NCI-H748 treated with DMSO at 0.1 percent for 48 hours (cell line): ENCODE measurements at places on chromosomes 5 and 9.
A peak's percentile ranks its signal among the peaks of the same experiment; 100 is the strongest.

DNA sequence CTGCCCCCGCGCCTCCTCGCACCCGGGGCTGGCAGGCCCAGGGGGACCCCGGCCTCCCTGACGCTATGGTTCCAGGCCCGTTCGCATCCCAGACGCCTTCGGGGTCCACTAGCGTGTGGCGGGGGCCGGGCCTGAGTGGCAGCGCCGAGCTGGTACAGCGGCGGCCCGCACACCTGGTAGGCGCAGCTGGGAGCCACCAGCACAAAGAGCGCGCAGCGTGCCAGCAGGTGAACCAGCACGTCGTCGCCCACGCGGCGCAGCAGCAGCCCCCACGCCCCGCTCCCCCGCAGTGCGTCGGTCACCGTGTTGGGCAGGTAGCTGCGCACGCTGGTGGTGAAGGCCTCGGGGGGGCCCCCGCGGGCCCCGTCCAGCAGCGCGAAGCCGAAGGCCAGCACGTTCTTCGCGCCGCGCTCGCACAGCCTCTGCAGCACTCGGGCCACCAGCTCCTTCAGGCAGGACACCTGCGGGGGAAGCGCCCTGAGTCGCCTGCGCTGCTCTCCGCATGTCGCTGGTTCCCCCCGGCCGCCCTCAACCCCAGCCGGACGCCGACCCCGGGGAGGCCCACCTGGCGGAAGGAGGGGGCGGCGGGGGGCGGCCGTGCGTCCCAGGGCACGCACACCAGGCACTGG, 548 bp downstream of the TERT start:
- DNase-seq: no peak

DNA sequence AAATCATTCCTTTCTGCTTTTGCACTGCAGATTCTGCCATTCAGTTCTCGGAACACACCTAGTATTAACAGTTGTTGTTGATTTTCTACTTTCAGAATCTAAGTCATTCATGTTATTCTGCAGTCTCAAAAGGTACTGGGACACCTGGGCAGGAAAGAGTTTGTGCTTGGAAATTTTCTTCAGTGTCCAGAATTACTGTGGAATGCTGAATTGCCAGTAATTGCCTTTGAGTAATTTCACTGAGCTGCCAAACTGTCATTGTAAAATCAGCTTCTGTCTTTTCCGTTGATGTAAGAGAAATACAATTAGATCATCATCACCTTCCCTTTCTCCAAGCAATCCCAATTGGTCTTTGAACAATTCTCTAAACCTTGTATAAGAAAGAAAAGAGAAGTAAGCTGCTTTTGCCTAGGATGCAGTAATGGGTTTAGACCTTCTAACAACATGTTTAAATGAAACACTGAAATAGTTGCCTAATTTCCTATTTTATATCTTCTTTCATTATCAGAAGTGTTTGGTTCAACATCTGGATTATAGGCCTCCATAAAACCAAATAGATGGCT, 75.7 kb upstream of the TGFBR1 start:
- DNase-seq: no peak

DNA sequence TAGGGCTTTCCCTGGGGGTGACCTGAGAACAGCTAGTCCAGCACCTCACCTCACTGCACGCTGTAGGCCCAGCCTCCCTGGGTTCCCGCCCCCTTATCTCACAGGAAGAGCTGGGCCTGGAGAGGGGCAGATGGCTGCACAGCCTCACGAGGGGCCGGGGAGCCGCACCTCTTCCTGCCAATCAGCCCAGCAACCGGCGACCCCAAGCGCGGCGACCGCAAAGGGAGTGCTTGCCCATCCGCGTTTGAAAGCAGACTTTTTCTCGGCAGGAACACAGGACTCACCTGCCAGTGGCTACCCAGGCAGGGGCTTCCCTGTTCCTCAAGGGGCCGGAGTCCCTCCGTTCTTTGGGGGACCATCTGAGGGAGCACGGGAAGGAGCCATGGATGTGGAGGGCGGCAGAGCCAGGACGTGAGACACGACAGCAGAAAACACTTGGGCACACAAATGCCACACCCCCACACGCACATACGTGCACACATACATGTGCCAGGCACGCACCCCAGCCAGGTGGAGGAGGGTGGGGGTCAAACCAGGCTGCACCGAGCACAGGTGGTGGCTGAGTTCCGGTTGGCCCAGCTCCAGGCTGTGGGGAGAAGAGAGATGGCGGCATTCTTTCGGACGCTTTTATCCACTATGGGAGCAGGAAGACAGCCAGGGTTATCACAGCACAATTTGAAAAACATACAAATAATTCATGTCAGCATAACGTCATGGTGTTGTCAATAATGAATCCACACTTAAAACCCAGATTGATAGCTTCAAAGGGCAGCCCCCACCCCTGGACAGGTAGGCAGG, 11.3 kb downstream of the TMEM250 start:
- no peak for DNase-seq

- DNase-seq: no peak
Measured at GRCh38 chr9:75109210-75109839, 21.0 kb downstream of the OSTF1 start.

- no peak for DNase-seq
Measured at GRCh38 chr9:82993856-82994605, 68.9 kb downstream of the RASEF start.

- DNase-seq: no peak
Measured at GRCh38 chr5:136061630-136062365, 33.0 kb downstream of the TGFBI start.

DNA sequence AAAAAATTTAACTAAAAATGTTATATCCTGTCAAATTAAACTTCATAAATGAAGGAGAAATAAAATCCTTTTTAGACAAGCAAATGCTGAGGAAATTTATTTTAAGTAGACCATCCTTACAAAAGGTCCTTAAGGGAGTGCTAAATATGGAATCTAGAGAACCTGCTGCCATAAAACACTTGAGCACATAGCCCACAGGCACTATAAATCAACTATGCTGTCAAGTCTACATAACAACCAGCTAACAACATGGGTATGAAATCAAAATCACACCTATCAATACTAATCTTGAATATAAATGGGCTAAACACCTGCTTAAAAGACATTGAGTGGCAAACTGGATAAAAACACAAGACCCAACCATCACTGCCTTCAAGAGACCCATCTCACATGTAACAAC, 15.1 kb upstream of the PRSS3 start:
- no peak for DNase-seq

DNA sequence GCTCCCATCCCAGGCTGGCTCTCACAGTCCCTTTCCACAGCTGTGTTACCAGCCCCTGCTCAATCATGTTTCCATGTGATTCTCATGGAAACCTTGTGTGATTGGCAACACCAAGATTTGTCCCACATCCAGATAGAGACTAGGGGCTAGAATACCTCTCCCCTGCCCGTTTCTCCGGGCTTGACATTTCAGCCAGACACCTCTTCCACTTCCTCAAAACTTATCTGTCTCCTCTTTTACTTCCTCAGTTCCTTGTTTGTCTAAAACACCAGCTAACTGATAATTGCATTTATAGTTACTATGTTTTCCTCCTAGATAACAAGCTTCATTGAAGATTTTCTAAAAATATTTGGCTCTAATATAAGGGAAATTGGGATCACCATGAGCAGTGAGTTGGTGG, 16.6 kb upstream of the KCNMB1 start:
- no peak for DNase-seq

GRCh38 chr9:107465467-107466451, 23.8 kb downstream of the KLF4 start:
- DNase-seq: no peak

DNA sequence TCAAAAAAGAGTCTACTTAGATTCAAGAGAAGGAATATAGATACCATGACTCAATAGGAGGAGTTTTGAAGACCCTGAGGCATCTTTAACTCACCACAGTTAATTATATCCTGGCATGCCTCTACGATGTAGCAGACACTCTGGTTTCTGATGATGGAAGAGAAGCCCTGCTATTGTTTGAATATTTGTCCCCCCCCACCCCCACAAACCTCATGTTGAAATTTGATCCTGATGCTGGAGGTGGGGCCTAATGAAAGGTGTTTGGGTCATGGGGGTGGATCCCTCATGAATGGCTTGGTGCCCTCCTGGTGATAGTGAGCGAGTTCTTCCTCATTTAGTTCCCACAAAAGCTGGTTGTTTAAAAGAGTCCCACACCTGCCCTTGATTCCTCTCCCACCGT, 147.9 kb upstream of the TBCA start:
- DNase-seq: peak; percentile 73

GRCh38 chr5:96963267-96963666, 27.4 kb downstream of the LNPEP start:
- DNase-seq: no peak

DNA sequence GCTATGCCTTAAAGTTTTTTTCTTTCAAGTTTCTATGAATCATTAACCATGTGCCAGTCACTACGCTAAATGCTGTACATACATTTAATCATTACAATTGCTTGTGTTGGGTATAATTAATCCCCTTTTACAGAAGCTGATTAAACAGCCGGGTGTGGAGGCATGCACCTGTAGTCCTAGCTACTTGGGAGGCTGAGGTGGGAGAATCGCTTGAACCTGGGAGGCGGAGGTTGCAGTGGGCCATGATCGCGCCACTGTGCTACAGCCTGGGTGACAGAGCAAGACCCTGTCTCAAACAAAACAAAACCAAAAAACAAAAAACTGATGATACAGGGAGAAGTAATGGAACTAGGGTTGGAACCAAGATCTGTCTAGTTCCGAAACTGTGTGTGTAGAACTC, 1.2 kb upstream of the UBE2R2 start:
- DNase-seq: no peak

DNA sequence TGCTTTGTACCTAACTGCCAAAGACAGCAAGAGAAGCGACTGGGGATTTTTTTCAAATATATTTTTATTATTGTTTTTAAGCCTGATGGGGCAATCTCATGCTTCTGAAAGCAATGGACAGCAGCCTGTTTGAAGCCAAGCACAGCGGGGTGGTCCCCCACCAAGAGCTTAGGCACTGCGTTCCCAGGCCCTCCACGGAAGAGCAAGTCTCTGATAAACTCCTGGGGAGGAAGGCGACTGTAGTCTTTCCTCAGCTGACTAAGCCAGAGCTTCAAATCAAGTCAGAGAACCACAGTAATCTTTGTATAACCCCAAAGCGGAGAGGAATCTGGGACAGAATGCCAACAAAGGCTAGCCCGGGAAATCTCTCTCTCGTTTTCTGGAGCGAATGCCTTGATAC, 54.4 kb downstream of the ARSB start:
- no peak for DNase-seq

GRCh38 chr5:123450640-123451039, 27.4 kb upstream of the CEP120 start:
- DNase-seq: peak; percentile 84

DNA sequence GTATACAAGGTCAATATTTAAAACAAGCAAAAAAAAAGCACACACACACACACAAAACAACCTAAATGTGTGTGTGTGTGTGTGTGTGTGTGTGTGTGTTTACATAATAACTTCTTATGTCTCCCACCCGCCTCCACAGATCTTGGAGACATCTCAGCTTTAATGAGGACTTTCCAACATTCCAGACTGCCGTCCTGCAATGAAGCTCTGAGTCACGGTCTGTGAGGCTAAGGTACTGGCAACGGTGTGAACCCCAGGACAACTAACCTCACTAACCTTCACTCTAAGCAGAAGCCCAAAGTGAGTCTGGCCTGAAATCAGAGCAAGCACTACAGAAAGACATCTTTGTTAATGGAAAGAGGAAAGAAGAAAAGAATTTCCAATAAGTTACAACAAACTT, 22.3 kb downstream of the ZNF474 start:
- DNase-seq: no peak

GRCh38 chr9:124283228-124283814, 25.6 kb downstream of the NEK6 start:
- DNase-seq: no peak

DNA sequence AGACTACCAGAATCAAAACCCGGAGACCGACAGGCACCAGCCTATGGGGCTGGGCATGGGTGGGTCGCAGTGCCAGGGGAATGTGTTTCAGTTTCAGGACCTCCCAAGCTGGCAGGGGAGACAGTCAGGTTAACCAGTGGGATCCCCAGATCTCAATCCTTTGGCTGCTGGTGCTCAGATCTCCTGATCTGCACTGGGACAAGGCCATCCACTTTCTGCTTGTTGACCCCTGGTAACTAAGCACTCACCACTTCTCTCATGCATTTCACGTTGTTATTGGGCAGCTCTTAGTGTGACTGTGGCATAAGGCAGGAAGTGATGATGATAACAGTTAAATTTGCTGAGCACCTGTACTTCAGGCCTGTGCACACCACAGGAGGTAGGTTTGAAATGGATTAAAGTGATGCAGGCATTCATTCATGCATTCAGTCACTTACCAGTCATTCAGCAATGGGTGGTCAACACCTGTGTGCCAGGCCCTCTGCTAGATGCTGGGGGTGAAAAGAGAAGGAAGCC, 42.1 kb upstream of the STXBP1 start:
- peak; percentile 61 for DNase-seq

GRCh38 chr9:9950813-9951212, 662.0 kb downstream of the PTPRD start:
- DNase-seq: no peak

DNA sequence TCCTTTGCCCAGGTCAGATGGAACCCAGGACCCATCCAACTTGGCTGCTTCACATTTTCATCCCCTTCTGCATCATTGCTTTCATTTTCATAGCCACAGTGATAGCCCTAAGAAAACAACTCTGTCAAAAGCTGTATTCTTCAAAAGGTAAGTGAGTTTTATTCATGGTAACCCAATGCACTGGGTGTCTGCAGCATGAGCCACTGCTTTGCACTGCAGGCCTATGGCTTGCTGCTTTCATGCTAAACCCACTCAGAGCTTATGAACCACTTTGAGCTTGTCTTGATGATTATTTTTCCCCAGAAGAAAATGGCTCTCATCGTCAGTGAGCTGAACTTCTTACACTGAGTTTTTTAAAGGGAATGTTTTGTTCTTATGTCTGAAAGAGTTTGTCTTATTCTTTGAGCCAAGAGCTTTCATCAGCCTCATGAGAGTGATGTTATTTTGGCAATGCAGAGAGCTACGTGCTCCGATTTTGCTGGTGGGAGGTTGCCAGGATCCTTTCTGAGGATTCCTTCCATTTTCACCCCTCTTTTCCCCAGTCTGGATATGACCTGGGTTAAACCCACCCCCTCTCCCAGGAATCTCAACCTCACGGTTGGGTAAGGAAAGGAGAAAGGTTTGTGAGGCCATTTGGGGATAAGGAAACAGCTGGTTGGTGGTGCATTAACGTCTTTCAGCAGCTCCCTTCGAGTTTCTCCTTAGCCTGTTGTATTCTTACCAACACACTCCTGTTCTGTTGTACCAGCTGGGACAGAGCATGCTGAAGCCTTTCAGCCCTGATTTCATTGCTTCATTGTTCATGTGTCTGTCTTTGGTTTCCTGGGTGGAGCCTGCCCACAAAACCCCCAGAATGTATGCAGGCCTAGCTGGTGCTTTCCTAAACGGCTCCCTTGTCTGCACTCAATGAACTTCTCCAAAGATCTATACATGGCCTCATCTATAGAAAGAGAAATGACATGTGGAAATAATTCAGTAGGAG, 47.6 kb downstream of the PDCD1LG2 start:
- no peak for DNase-seq

- DNase-seq: no peak
Measured at GRCh38 chr5:133113331-133114061, 61.7 kb downstream of the HSPA4 start.

- DNase-seq: no peak
Measured at GRCh38 chr5:39469176-39469575, 44.4 kb upstream of the DAB2 start.
